ENCODE measurements at places on chromosomes 4 and X. TPM values are rescaled to one million over a fixed set of nuclear protein-coding genes. Genes with fewer than 3 reads are reported as not detected.

Gene HSFX4
- not detected for polyA plus RNA-seq

Gene RAI2
- polyA plus RNA-seq = not detected

Gene CXCL3
- polyA plus RNA-seq = 0.18 TPM

Gene FGA
- polyA plus RNA-seq = not detected

Gene CXCL8
- polyA plus RNA-seq = 1.1 TPM

Gene SAGE1
- polyA plus RNA-seq = not detected

Gene STEEP1
- 20.5 TPM for polyA plus RNA-seq

Gene MEPE
- not detected for polyA plus RNA-seq

Gene MGAT4D
- polyA plus RNA-seq = not detected

Gene ADAMTS3
- polyA plus RNA-seq = 0.70 TPM

Gene MAGEA4
- polyA plus RNA-seq = not detected

Gene SYP
- polyA plus RNA-seq = 0.07 TPM

Gene COL4A6
- polyA plus RNA-seq = 0.09 TPM

Gene NSUN7
- 0.18 TPM for polyA plus RNA-seq

Gene TLR8
- polyA plus RNA-seq = not detected

Gene ANXA3
- polyA plus RNA-seq = 15.7 TPM

Gene CFAP97
- polyA plus RNA-seq = 16.4 TPM

Gene CENPVL1
- polyA plus RNA-seq = not detected

Gene HS6ST2
- polyA plus RNA-seq = not detected

Gene XPNPEP2
- polyA plus RNA-seq = 0.16 TPM

Gene SATL1
- not detected for polyA plus RNA-seq

Gene GDI1
- 216 TPM for polyA plus RNA-seq

Gene GAGE2A
- polyA plus RNA-seq = not detected

Gene SYN1
- polyA plus RNA-seq = 0.48 TPM

Gene PLS3
- 165 TPM for polyA plus RNA-seq

Gene ZXDA
- 1.5 TPM for polyA plus RNA-seq

Gene CCNA2
- polyA plus RNA-seq = 39.7 TPM

Gene CLDN34
- polyA plus RNA-seq = not detected

Gene CTPS2
- 6.6 TPM for polyA plus RNA-seq

Gene RBM46
- polyA plus RNA-seq = 0.01 TPM

Gene UGT2B17
- polyA plus RNA-seq = not detected

Gene PRSS12
- polyA plus RNA-seq = 139 TPM

Gene FHDC1
- polyA plus RNA-seq = 0.22 TPM

Gene IL3RA
- polyA plus RNA-seq = 1.5 TPM

Gene PABPC1L2B
- polyA plus RNA-seq = not detected

Gene PNPLA4
- polyA plus RNA-seq = 26.0 TPM

Gene VCX2
- not detected for polyA plus RNA-seq

Gene WNK3
- 0.06 TPM for polyA plus RNA-seq

Gene AKAP4
- polyA plus RNA-seq = not detected

Gene TBX22
- polyA plus RNA-seq = not detected

Gene SLITRK4
- not detected for polyA plus RNA-seq

Gene PTPN13
- polyA plus RNA-seq = 38.4 TPM
